Nephron progenitor cell (in vitro differentiated cells): ENCODE measurements at places on chromosomes 2 and 18.

GRCh38 chr18:58532298-58532697, 96.6 kb downstream of the ALPK2 start:
- DNase-seq: no peak

- DNase-seq: no peak
Observed at GRCh38 chr2:222050981-222051380, 247.8 kb downstream of the PAX3 start.

DNA sequence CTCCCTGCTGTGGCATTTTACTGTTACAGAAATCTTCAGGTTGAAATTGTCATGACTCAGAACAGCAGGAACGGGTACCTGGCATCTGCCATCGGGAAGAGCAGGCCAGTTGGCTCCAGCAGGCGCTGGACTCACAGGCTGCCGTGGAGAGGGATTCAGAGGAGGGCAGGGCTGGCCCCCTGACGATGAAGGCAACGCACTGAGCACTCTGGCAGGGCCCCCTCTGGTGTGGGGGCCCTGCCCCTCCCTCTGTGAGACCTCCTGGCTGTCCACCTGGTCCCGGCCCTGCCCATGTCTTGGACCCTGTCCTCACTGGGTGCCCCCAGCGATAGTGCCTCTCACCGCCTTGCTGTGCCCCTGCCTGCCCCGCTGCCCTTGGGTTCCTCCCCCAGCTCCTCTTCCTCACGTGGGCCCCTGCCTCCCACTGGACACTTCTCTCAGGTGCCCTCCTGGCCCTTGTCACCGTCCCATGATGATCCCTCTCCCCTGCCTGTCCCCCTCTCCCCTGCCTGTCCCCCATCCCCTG, 23.3 kb upstream of the ALLC start:
- DNase-seq: no peak

- DNase-seq: no peak
Observed at GRCh38 chr2:221551864-221552263, 20.2 kb downstream of the EPHA4 start.

DNA sequence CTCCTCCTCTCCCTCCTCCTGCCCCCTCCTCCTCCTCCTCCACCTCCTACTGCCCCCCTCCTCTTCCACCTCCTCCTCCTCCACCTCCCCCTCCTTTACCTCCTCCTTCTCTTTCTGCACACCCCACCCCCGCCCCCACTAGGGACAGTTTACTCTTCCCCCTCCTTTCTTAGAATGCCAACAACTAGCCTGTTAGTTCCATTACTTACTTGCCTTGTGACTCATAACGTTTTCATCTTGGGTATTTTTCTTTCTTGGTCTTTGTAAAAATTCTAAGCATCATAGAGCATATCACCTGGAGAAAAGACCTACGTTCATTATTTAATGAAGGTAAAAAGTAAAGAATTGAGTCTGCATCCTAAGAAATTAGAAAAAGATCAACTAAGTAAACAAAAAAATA, 165.3 kb downstream of the NEDD4L start:
- no peak for DNase-seq
